HTR-8/SVneo (cell line): ENCODE measurements at places on chromosomes 2 and 18.

DNA sequence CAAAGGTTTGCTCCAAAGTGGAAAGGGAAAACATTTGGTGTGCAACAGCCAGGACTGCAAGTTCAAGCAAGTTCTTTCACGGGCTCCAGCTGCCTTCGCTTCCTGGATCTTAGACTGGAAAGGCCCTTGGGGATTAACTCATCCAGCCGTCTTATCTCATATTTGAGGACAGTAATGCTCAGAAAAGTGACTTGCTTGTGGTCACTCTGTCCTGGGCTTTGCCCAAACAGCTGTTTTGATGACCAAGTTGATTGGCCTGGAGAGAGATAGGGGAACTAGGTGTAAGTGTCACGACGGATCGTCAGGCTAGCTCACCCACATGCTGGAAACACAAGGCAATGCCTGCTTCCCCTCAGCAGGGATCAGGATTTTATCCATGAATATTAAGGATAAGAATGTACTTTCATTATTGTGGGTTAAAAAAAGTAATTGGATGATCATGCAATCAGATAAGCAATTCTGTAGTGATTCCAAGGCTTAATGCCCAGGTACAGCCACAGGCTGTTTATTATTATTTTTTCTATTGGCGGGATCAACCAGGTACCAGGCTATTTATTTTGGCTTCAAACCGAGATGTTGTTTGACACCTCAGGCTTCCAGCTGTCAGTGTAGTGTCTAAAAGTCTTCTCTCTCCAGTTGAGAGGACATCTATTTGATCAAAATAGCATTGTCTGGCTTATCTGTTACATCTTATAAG, 162.5 kb upstream of the EPAS1 start:
- DNase-seq, result no peak

GRCh38 chr2:159968279-159968900, 94.0 kb downstream of the PLA2R1 start:
- DNase-seq, result peak; percentile 62

- DNase-seq, result peak; percentile 63
Observed at GRCh38 chr2:235330775-235331451, 162.9 kb upstream of the AGAP1 start.

GRCh38 chr2:168565112-168565511, 109.0 kb downstream of the CERS6 start:
- DNase-seq, result no peak

DNA sequence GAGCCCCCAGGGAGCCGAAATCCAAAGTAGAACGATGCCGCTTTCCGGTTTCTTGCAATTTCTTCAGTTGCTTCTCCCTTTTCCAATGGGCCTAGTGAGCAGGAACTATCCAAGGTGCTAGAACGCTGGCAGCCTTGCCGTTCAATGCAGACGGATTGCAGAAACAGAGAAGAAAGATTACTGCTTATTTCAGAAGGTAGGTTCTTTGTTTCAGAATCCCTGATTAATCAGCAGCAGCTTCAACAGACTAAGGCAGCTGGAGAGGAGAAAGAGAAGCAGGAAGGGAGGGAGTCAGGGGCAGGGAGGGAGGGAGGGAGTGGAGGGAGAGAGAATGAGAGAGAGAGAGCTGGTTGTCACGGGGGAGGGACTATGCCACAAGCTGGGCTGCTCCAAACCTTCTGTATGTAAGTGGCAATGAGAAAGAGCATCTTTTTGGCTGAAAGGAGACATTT, 576 bp downstream of the NYAP2 start:
- peak; percentile 27 for DNase-seq

- DNase-seq, result no peak
Observed at GRCh38 chr18:55878224-55878623, 290.2 kb upstream of the TCF4 start.

DNA sequence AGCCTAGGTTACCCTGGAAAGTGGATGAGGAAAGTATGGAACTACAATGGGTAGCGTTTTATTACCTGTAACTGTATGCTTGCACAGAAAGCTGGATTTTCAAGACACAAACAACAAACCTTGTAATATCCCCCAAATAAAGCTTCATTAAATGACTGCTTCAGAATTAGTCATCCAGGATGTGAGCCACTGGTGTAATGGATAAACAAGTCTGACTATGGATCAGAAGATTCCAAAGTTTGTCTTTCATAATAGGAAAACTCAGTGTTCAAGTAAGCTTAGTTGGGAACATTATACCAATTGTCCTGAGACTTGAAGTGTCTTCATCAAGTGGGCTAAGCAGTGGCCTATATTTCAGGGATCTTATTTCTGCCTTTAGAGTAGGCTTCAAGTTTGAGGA, 518.8 kb downstream of the LRP1B start:
- DNase-seq, result no peak
